ENCODE measurements at places on chromosomes 12 and 14. TPM values are rescaled to one million over a fixed set of nuclear protein-coding genes. Genes with fewer than 3 reads are reported as not detected.

DNA sequence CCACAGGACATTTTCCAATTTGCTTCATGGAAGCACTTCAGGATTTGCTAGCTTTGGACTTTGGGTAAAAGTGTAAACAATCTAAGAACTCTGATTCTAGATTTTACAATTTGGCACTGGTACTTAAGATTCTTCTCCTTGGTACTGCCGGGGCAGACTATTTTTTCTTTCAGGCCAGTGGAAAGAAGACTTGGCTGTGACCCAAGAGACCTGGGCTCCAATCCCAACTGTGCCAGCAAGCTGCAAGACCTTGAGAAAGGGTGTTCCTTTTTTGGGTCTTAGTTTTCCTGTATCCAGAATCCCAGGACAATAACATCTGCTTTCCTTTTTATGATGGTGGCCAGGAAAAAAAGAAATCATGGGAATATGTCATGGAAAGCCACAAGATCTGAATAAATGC is 148.1 kb upstream of the CRY1 start:
- DNase-seq, result no peak

GRCh38 chr12:69129017-69129416 is 110.4 kb upstream of the CPSF6 start:
- DNase-seq, result no peak

- no peak for DNase-seq
These were observed 68.3 kb downstream of the KDM2B start for GRCh38 chr12:121512561-121512960.

- DNase-seq, result no peak
These were observed 16.3 kb downstream of the SIX4 start for GRCh38 chr14:60707858-60708257.

DNA sequence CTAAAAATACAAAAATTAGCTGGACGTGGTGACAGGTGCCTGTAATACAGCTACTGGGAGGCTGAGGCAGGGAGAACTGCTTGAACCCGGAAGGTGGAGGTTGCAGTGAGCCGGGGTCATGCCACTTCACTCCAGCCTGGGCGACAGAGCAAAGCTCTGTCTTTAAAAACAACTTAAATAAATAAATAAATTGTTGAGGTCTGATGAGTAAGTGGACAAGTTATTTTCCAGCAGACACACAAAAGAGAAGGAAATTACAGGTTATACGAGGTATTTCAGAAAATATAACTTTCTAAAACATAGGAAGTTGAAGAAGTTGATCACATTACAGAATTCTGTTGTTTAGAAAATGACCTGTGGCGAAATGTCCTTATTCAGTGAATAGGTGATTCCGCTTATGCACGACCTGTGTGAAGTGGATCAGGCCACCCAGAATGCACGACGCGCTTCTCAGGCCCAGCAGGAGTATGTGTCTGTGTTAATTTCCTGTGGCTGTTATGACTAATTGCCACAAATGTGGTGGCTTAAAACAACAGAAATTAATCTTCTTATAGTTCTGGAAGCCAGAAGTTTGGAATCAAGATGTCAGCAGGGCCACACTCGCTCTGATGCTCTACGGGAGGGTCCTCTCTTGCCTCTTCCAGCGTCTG is 38.1 kb downstream of the P2RX7 start:
- no peak for DNase-seq

DNA sequence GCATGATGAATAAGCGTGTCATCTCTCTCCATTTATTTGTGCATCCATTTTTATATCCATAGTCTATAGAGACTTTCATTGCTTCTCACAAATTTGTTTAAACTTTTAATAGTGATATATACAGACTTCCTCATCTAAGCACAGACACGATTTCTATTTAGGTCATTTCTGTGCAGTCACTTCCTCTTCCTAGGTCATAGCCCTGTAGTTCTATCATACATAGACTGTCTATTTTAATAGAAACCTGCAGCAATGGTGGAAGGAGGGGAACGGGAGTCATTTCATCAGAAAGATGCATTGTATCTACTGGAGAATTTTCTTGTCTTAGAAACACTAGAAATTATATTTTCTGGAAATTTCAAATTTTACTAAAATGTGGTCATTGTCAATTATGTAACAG is 133.4 kb upstream of the FGD4 start:
- no peak for DNase-seq

GRCh38 chr12:1812650-1813302 is 7.6 kb upstream of the LRTM2 start:
- DNase-seq, result peak; percentile 32

DNA sequence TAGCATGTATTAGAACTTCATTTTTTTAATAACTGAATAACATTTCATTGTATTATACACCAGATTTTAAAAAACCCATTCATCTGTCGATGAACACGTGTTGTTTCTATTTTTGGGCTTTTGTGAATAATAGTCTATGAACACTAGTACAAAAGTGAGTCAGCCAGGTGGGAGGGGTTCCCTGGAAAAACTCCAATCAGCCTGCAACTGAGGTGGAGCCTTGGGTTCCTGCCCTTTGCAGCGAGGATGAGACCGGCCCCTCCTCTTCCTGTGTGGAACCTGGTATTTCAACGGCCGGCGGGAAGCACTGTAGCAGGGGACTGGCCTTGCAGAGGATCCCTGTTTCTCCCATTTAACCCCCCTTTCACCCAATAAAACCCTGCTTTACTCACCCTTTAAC is 56.1 kb downstream of the LMNTD1 start:
- peak; percentile 26 for DNase-seq

DNA sequence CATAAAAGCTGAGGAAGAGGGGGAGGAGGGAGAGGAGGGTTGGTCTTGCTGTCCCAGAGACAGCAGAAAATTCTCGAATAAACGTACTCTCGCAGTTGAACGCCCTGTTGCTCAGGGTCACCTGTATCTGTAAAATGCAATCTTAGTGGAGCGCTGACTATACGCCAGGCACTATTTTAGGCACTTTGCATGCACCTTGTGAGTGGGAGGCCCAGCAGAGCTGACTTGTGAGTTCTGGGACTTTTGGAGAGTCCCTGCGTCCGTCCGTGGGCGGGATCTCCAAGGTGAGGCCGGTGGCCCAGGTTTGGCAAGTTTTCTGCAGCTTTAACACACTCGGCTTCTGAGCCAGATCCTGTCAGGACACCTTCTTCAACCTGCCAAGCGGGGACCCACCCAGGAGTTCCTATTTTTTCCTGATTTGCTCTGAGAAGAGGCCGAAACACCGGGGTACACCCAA is 32.5 kb upstream of the PLEKHG6 start:
- DNase-seq, result no peak

GRCh38 chr14:80105488-80105994 is 105.8 kb downstream of the DIO2 start:
- DNase-seq, result no peak

DNA sequence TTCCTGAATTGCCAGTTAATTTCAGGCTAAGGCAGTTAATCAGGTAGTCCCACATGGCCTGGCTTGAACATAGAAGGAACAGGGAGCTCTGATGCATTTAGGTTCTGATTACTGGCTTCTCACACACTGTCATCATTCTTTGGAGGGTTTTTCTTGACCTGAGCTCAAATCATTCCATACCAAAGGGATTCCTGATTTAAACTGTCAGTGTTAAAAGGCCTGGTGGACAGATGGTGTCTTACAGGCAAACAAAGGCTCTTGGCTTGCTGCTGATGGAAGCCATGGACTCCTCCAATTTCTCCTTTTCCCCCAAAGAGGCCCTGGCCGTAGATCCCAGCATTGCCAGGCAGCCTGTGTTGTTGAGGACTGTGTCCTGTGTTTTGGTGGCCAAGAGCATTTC is 30.2 kb downstream of the CACNA1C start:
- DNase-seq, result peak; percentile 37

DNA sequence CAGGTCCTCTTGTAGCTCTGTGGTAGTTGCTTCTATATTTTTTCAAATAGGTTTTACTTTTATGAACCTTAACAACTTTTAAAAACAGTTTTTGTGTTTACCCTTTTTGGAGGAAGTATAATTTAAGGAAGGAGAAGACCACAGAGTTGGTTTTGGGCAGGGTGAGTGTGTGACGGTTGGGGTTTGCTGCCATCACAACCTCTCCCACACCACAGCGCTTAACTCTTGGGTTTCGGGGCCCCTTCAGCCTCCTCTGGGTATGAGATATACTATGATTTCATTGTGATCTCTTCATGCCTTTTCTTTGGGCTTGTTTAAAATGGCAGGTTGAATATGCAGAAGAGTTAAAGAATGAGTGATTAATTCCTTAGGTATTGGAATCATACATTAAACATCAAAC is 228.7 kb upstream of the CRY1 start:
- no peak for DNase-seq

GRCh38 chr12:52050758-52051541 is at the start of gene NR4A1:
NR4A1 (plus strand) TSS chr12:52051442; CDS start chr12:52054329, 2,887 bp downstream.
- DNase-seq, result peak; percentile 95

DNA sequence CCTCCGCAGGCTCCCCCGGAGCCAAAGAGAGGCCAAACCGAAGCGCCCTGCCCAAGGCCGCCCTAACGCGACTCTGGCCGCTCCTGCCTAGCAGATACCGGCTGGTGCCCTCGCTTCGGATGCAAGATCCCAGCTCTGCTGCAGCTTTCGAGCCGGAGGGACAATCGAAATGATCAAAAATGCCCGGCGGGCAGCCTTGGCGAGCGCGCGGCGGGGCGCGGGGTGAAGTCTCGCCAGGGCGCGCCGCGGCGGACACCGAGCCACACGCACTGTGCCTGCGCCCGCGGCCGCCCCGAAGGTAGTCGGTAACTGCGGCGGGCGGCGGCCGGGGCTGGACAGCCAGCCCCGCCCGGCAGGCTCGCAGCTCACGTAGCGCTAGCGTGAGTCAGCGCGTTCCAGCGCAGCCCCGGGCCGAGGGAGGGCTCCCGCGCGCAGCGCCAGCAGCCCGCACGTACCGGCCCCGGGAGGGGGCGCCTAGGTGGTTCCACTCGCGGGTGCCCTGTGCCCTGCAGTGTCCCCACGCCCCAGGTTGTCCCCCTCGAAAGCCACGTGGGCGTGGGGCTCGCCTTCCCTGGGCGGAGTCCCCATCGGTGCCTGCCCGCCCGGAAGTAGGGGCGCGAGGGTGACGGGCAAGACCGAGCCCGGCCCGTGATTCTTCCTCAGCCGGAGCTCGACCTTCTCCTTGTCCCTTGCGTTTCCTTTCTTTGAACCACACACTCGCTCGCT is 109.2 kb upstream of the EGLN3 start:
- peak; percentile 57 for DNase-seq

Gene SGPP1
- total RNA-seq, result 8.3 TPM

Gene INHBC
- not detected for total RNA-seq

Gene WNT1
- total RNA-seq, result not detected

Gene PMEL
- total RNA-seq, result 0.82 TPM

Gene ANGEL1
- total RNA-seq, result 6.7 TPM

Gene FOXN4
- total RNA-seq, result not detected

Gene NPFF
- not detected for total RNA-seq

Gene PZP
- total RNA-seq, result not detected

Gene VSIG10
- total RNA-seq, result 11.1 TPM

Gene SYT10
- not detected for total RNA-seq

Gene ABHD4
- total RNA-seq, result 48.6 TPM

All from fibroblast of the aortic adventitia (primary cell).